ENCODE measurements at places on chromosomes 2 and 18.

- H3K27me3 ChIP-seq: no peaks in the 10 kb centered on the region
- peaks cover 41% of the 10 kb centered on the region for H3K36me3 ChIP-seq
- no peak overlapping the region for H3K4me3 ChIP-seq
- DNase-seq: no peak
Measured at GRCh38 chr2:177242121-177242987, 22.2 kb downstream of the NFE2L2 start.

- no peak overlapping the region for H3K27ac ChIP-seq
- H3K36me3 ChIP-seq: no peaks in the 10 kb centered on the region
- no peak overlapping the region for H3K4me3 ChIP-seq
- H3K27me3 ChIP-seq: no peaks in the 10 kb centered on the region
- no peaks in the 10 kb centered on the region for H3K4me1 ChIP-seq
Measured at GRCh38 chr2:16417726-16418125, 247.9 kb downstream of the CYRIA start.

GRCh38 chr2:239351687-239352086 is 49.1 kb downstream of the HDAC4 start:
- peaks cover 6% of the 10 kb centered on the region for H3K4me1 ChIP-seq
- H3K27me3 ChIP-seq: no peaks in the 10 kb centered on the region
- no peak overlapping the region for H3K4me3 ChIP-seq
- H3K27ac ChIP-seq: no peak overlapping the region
- DNase-seq: no peak

- no peak overlapping the region for H3K4me3 ChIP-seq
- peaks cover 21% of the 10 kb centered on the region for H3K27me3 ChIP-seq
- H3K36me3 ChIP-seq: no peaks in the 10 kb centered on the region
- H3K27ac ChIP-seq: no peak overlapping the region
Measured at GRCh38 chr2:8636721-8637636, 44.9 kb upstream of the ID2 start.

DNA sequence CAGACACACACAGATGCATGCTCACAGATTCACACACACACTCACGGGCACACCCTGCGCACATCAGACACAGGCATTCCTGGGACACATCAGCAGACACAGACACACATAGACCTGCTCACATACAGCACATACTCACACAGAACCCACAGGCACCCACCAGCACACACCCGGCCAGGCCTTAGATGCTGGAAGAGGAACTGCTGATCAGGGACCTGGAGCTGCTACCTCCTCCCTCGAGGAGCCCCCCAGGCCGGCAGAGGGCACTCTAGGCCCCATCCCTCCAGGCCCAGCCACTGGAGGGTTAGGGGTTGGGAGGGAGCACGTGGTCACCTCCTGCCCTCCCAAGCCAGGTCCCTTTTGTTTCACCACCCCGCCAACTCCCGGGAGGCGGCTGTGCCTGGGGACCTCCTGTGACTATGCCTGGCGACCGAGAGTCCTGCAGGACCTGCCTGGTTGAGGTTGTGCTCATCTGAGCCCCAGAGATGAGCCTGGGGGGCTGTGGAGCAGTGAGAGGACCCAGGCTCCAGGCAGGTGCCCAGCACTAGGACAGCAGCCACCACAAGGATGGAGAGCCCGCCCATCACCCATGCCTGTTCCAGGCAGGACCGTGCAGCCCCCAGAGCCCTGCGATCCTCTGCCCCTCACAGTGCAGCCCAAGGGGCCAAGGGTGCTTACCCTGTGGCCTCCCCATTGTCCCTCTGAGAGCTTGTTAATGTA is 21.0 kb upstream of the PTMA start:
- no peaks in the 10 kb centered on the region for H3K36me3 ChIP-seq
- H3K27ac ChIP-seq: no peak overlapping the region
- H3K4me1 ChIP-seq: peaks cover 15% of the 10 kb centered on the region

- DNase-seq: no peak
- peaks cover 14% of the 10 kb centered on the region for H3K27me3 ChIP-seq
- no peak overlapping the region for H3K4me3 ChIP-seq
- no peaks in the 10 kb centered on the region for H3K36me3 ChIP-seq
Measured at GRCh38 chr18:70243131-70243929, 37.8 kb upstream of the RTTN start.

- no peaks in the 10 kb centered on the region for H3K27me3 ChIP-seq
- peaks cover 27% of the 10 kb centered on the region for H3K4me1 ChIP-seq
- DNase-seq: no peak
- H3K36me3 ChIP-seq: peaks cover 3% of the 10 kb centered on the region
- H3K4me3 ChIP-seq: no peak overlapping the region
Measured at GRCh38 chr2:203330434-203330833, 2.2 kb downstream of the ABI2 start.

DNA sequence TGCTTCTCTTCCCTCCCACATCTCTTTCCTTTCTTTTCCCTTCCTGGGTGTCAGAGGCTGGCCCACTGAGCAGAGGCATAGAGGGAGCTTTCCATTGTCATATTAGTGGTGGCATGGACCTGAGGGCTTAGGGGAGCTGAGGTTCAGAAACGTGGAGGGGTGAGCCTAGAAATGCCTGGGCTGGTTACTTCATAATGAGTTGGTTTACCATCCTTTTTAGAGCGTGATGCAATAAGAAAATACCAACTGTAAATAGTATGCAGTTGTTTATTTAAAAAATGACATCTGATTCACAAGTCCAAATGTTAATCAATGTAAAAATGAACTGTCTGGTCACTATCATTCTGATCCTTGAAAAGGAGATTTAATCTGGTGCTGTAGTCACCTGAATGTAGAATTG is 46.3 kb downstream of the MYO1B start:
- H3K36me3 ChIP-seq: no peaks in the 10 kb centered on the region
- no peak overlapping the region for H3K27ac ChIP-seq
- no peak overlapping the region for H3K4me3 ChIP-seq
- H3K27me3 ChIP-seq: no peaks in the 10 kb centered on the region

DNA sequence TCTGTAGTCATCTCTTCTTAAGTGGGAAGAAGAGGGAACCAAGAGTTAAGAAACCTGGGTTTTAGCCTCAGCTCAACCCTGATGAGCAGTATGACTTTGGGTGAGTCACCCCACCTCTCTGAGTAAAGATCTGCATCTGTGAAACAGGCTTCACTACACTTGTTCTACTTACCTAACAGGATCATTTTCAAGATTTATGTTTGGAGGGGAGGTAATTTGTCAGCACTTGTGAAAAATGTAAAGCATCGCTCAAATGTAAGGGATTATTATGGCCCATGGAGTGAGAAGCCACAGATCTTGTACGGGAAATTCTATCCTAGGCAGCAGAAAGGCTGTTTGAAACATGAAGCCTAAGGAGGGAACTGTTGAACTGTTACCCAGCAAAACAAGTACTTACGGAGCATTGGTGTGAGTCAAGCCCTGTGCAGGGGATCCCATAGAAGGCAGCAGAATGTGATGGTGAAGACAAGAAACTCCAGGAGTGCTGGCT is 160.6 kb downstream of the PRKCE start:
- DNase-seq: no peak
- no peak overlapping the region for H3K27ac ChIP-seq
- no peaks in the 10 kb centered on the region for H3K36me3 ChIP-seq
- H3K4me3 ChIP-seq: no peak overlapping the region
- no peaks in the 10 kb centered on the region for H3K27me3 ChIP-seq
- H3K4me1 ChIP-seq: no peaks in the 10 kb centered on the region

GRCh38 chr2:222897898-222898297 is 37.1 kb downstream of the ACSL3 start:
- DNase-seq: no peak
- H3K27ac ChIP-seq: no peak overlapping the region
- H3K4me3 ChIP-seq: no peak overlapping the region
- H3K27me3 ChIP-seq: no peaks in the 10 kb centered on the region
- H3K4me1 ChIP-seq: peaks cover 4% of the 10 kb centered on the region

GRCh38 chr2:142803158-142803557 is 74.3 kb upstream of the KYNU start:
- no peak for DNase-seq
- H3K36me3 ChIP-seq: no peaks in the 10 kb centered on the region
- H3K27ac ChIP-seq: no peak overlapping the region
- H3K27me3 ChIP-seq: no peaks in the 10 kb centered on the region
- no peaks in the 10 kb centered on the region for H3K4me1 ChIP-seq

DNA sequence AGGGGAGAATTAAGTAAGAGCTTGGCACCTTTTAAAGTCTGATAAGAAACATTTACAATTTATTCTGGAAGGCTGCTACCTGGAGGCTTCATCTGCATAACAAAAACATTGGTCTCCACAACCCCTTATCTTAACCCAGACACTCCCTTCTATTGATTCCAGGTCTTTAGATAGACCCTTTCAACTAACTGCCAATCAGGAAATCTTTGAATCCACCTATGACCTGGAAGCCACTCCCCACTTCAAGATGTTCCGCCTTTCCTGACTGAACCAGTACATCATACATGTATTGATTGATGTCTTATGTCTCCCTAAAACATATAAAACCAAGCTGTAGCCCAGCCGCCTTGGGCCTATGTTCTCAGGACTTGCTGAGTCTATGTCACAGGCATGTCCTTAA is 289.4 kb downstream of the AGPS start:
- H3K4me1 ChIP-seq: no peaks in the 10 kb centered on the region
- no peak overlapping the region for H3K27ac ChIP-seq
- H3K27me3 ChIP-seq: peaks cover 7% of the 10 kb centered on the region
- no peak overlapping the region for H3K4me3 ChIP-seq

- H3K36me3 ChIP-seq: peaks cover 78% of the 10 kb centered on the region
- H3K4me3 ChIP-seq: no peak overlapping the region
- H3K27me3 ChIP-seq: no peaks in the 10 kb centered on the region
- DNase-seq: no peak
Measured at GRCh38 chr2:151476287-151476686, 66.6 kb downstream of the RIF1 start.

- H3K4me1 ChIP-seq: no peaks in the 10 kb centered on the region
- H3K4me3 ChIP-seq: no peak overlapping the region
- DNase-seq: no peak
- peaks cover 2% of the 10 kb centered on the region for H3K27me3 ChIP-seq
Measured at GRCh38 chr2:11404376-11405073, 60.1 kb upstream of the ROCK2 start.

All from activated CD8-positive, alpha-beta T cell treated with anti-CD3 and anti-CD28 coated beads, Interleukin-2, amount 10 ng/mL, durations not matched to agents 7 days and 5 days (primary cell).